ENCODE measurements at places on chromosomes 3 and 15. TPM values are rescaled to one million over a fixed set of nuclear protein-coding genes. Genes with fewer than 3 reads are reported as not detected.

DNA sequence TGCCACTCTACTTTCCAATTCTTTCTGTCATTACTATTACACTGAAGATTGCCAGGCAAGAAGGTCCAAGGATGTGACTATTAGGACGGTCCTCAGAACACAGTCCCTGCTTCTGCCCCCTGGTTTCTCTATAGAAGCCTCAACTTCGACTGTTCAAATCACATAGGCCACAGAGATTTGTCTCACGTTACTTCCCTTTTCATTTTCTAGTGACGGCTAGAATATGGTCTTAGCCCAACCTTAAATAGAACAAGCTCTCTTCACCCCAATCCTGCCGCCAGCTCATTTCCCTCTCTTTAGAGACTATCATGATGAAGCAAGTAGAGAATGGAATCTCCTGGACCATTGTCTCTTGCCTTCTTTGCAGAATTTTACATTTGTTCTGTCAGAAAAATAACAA lies 84.9 kb downstream of the TIGIT start:
- H3K27ac ChIP-seq = no peak overlapping the region
- peaks cover 11% of the 10 kb centered on the region for H3K36me3 ChIP-seq
- no peaks in the 10 kb centered on the region for H3K4me1 ChIP-seq
- no peak for DNase-seq

ADPRH gene
- total RNA-seq = 3.3 TPM

DNA sequence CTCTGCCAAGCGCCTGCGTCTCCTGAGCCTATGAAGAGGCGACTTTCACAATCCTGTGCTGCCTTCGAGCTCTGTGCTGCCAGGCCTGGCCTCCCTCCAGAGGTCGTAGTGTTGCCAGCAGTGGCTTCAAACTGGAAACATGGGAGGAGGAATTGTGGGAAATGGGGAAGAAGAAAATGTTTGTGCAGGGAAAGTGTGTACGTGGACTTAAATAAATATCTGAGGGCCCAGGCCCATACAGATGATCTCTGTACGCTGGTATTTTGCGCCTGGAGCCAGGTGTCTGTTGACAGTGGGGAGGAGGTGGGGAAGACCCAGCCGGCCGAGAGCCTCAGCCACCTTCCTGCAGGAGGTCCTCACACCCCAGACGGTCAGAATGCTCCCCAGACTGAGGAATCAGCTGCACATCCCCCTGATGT lies 44.6 kb downstream of the ZBTB38 start:
- H3K36me3 ChIP-seq = peaks cover 32% of the 10 kb centered on the region
- H3K27ac ChIP-seq = peak overlapping the region; percentile 92
- DNase-seq = no peak
- H3K4me1 ChIP-seq = peaks cover 62% of the 10 kb centered on the region

- peaks cover 57% of the 10 kb centered on the region for H3K4me1 ChIP-seq
- no peaks in the 10 kb centered on the region for H3K27me3 ChIP-seq
- H3K4me3 ChIP-seq = no peak overlapping the region
- no peak for DNase-seq
- H3K36me3 ChIP-seq = no peaks in the 10 kb centered on the region
Observed at GRCh38 chr3:64341296-64341695, 116.0 kb upstream of the PRICKLE2 start.

DNA sequence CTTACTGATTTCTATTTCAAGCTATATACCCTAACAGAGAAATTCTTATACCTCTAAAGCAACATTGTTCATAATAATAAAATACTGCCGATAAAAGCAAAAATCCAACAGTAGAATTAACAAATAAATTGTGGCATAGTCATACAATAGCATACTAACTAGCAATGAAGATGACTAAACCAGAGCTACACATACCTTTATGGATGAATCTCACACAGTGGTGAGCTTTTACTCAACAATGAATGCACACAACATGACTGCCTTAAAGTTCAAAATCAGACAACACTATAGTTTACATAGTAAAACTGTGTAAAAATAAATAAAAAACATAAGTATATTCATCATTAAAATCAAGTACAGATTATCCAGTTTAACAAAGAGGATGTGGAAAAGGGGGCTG lies 99.1 kb downstream of the NR1I2 start:
- no peaks in the 10 kb centered on the region for H3K27me3 ChIP-seq
- peaks cover 39% of the 10 kb centered on the region for H3K36me3 ChIP-seq
- no peak overlapping the region for H3K4me3 ChIP-seq
- no peak overlapping the region for H3K27ac ChIP-seq
- H3K4me1 ChIP-seq = peaks cover 4% of the 10 kb centered on the region
- DNase-seq = no peak

OR5AC2 gene
- not detected for total RNA-seq

GRCh38 chr3:142693136-142693853 lies 30.5 kb upstream of the TRPC1 start:
- H3K36me3 ChIP-seq = no peaks in the 10 kb centered on the region
- H3K4me3 ChIP-seq = no peak overlapping the region
- no peaks in the 10 kb centered on the region for H3K4me1 ChIP-seq
- no peak for DNase-seq

TUBGCP4 gene
- total RNA-seq = 25.5 TPM

ROPN1B gene
- total RNA-seq = 0.53 TPM

- H3K36me3 ChIP-seq = no peaks in the 10 kb centered on the region
- H3K4me3 ChIP-seq = no peak overlapping the region
- DNase-seq = no peak
- H3K4me1 ChIP-seq = peaks cover 4% of the 10 kb centered on the region
- H3K27ac ChIP-seq = no peak overlapping the region
Observed at GRCh38 chr3:142958707-142959106, 4.8 kb downstream of the PAQR9 start.

KBTBD13 gene
- total RNA-seq = not detected

GRCh38 chr3:170331143-170331542 lies 26.4 kb upstream of the SKIL start:
- peak overlapping the region; percentile 34 for H3K27ac ChIP-seq
- no peaks in the 10 kb centered on the region for H3K4me1 ChIP-seq
- no peak for DNase-seq

CYP1A2 gene
- not detected for total RNA-seq

DNA sequence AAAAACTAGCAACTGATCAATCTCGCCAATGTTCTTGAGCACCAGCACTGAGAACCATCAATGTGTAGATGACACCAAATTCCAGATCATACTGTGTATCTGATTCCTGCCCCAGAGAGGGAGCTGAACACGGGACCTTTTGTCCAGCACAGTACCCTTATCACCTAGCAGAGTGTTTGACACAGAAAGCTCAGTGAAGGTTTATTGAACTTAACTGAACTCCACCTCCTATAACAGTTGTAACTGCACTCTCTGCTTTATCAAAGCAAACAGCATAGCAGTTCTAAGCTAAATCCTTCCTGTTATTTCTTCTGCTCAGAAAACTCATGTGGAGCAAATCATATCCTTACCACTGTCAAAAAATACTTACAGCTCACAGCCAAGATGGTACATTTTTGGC lies 183.4 kb upstream of the SLCO3A1 start:
- DNase-seq = no peak
- peaks cover 4% of the 10 kb centered on the region for H3K27me3 ChIP-seq
- no peaks in the 10 kb centered on the region for H3K4me1 ChIP-seq

- no peaks in the 10 kb centered on the region for H3K36me3 ChIP-seq
- peak; percentile 11 for DNase-seq
- no peak overlapping the region for H3K27ac ChIP-seq
- H3K4me3 ChIP-seq = no peak overlapping the region
- H3K4me1 ChIP-seq = no peaks in the 10 kb centered on the region
Observed at GRCh38 chr3:128936341-128936740, 56.9 kb downstream of the ACAD9 start.

GRCh38 chr3:59990915-59991314 lies 941.1 kb upstream of the CFAP20DC start:
- H3K27me3 ChIP-seq = peaks cover 17% of the 10 kb centered on the region
- peaks cover 6% of the 10 kb centered on the region for H3K4me1 ChIP-seq
- H3K4me3 ChIP-seq = no peak overlapping the region
- H3K36me3 ChIP-seq = no peaks in the 10 kb centered on the region

DNA sequence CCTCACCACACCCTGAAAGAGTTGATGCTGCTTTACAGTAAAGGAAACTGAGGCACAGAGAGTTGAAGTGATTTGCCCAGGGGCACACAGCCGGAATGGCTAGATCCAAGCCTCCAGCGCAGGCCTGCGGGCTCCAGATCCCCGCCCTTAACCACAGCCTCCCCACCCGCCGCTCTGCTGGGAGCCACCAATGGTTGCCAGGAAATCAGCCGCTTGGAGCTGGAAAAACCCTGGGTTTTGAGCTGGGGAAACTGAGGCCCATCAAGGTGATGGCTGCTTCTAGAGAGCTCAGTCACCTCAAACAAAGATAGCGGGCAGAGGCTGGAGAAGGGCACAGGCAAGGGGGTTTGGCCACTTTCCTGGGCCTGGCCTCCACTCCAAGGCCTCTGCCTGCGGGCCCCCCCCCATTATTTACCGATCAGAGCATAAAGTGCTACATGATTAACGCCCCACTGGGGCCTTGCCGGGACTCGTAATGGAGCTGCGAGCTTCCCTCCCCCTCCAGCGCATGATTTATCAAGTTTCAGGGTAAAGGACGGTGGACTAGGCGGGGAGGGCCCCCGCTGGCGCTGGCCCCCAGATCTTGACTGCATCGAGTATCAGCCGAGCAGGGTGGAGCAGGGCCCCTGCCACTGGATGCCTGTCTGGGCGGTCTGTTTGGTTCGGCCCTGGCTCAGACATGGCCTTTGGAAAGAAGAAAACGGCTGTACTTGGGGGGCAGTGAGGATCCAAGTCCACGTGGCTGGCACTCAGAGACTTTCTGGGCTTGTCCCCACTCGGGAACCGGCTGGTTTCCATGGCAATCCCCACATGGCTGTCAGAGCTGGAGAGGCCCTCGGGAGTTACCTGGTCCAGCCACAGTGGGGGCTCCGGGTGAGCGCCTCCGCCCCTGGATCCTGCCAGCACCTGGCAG lies 9.1 kb downstream of the PLXND1 start:
- H3K36me3 ChIP-seq = no peaks in the 10 kb centered on the region
- no peak for DNase-seq
- peak overlapping the region; percentile 39 for H3K4me3 ChIP-seq
- no peaks in the 10 kb centered on the region for H3K27me3 ChIP-seq
